ENCODE measurements at places on chromosomes 6 and 20.

DNA sequence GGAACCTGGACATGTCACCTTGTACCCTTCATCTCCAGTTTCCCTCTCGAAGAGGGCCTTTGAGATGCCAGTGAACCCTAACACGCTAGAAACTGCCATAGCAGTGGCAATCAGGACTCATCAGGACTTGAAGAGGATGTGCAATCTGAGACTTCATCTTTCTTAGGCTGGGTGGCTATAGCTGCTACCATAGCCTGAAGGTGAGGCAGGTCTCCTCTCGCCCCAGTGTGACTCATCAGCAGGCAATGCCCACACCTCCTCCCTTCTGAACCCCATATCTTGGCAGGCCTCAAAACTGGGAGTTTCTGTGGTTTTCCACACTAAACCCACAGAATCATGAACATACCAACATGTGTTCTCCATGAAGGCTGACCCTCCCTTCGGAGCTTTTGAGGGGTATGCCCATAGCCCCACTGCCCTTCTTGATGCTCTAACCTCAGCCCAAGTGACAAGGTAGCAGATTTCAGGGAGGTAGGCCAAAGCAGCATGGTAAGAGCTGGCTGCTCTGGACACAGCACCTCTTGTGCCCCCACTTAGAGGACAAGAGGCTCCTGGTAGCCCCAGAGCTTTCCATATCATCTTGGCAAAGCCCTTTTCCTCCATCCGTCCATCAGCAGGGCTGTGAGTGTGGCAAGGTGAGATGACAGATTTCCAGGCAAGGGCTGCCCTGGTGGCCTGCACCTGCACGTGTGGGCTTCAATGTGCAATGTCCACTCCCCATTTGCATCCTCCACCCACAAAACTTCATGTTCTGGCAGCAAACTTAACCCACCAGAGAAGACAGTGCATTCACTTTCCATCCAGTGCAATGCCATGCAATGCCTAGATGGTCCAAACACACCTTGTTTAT lies 2.6 kb downstream of the BLCAP start:
- no peak for DNase-seq

DNA sequence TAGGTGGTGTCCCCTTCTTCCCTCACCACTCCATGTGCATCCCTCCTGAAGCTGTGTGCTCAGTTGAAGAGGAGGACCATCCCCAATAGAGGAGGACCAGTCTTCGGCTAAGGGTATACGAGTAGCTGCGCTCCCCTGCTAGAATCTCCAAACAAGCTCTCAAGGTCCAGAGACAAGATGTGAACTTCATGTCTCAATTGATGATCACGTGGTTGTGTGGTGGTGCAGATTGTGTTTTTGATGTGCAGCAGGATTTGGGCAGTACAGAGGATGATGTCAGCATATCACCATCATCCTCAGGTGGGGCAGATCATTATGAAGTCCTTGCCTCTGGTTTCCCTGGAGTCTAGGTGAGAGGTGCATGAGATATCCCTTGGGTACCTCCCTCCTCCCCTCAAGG lies 20.0 kb upstream of the DDR1 start:
- no peak for DNase-seq

DNA sequence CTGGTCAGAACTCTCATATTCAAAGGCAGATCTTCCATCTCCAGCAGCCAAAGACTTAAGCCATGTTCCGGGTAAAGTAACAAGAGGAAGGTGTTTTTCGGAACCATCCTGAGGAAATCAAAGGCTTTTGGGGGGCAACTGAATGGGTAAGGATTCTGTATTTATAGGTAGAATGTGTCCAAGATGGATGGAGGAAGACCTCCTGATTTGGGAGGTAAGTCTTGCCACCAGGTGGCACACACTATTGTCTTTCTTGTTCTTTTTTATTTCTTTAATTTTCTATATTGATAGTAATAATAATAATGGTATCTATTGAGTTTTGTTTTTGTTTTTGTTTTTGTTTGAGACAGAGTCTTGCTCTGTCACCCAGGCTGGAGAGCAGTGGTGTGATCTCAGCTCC lies 53.0 kb upstream of the UBR2 start:
- no peak for DNase-seq

DNA sequence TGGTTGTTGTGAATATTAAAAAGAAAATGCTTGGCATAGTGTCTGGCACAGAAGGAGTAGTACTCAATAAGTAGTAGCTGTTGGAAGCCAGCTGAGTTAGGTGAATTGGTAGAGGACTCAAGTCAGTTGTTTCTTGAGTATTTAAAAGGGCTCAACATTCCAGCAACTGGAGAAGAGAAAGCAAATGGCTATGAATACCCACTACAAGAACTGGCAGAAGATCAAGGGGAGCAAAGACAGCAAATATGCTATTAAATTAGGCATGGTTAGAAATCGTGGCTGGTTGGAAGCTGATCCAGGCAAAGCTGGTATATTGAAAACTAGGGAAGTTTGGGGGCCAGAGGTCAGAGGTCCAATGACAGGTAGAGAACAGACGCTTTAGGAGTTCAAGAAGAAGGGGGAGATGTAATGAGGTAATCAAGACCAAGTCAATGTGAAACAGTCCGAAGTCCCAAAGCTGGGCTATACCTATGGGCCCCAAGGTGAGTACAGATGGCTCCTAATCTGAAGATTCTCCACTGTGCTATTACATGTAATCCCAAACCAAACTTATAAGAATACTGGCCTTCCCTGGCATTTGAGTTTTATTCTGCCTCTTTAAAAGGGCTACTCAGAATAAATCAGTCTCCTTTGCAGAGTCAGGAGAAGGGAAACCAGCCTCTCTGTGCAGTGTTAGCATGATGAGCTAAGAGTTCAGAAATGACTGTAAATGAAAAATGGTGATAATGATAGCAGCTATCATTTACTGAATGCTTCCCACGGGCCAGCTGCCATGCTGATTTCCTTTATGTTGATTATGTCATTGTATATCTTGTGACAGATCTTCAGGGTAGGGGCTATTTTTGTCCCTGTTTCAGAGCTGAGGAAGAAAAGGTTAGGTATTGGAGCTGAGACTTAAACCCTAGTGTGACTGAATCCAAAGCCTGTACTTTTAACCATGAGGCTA lies 122.3 kb downstream of the ANKS1A start:
- no peak for DNase-seq

- DNase-seq, result no peak
Observed at GRCh38 chr6:137486416-137486815, 7.8 kb downstream of the OLIG3 start.

DNA sequence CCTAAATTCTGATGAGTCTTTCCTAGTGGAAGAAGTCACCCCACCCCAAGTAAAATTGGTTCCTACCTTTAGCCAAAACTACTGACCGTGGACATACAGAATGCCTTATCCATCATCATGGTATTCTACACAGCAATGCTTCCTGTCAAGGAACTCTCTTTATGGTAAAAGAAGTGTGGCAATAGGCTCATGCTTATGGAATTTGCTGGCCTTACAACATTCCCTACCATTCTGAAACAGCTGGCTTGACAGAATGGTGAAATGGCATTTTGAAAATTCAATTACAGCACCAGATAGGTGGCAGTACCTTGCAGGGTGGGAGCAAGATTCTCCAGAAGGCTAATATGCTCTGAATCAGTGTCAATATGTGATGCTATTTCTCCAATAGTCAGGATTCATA lies 41.8 kb upstream of the BACH2 start:
- DNase-seq, result no peak

- DNase-seq, result no peak
Observed at GRCh38 chr6:139860203-139860602, 485.8 kb upstream of the CITED2 start.

DNA sequence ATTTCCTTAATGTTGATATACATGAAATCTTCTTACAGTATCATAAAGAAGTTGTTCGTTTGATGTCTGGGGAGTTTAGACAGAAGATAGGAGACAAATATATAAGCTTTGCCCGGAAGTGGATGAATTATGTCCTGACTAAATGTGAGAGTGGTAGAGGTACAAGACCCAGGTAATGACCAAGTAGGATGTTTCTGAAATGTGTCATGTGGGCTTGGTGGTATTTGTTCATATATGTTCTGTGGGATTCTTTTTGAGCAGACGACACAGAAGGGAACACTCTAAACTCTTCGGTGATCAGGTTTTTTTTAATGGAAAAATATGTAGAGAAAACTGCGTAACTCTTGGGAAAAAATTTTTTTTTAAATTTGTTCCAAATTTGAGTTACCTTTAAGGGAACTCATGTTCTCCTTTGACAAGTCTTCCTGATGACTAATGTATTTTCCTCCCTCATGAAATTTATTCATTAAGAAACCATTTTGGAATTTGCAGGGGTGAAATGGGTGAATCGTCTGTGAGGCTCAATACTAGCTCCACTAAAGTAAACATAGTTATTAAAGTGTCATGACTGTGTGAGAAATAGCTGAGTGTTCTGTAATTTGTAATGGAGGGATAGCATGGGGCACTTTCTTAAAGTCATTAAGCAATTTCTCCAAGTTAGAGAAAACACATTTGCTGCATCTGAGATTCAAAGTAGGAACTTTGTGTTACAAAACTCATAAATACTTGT lies 100.6 kb downstream of the MAP3K4 start:
- no peak for DNase-seq

DNA sequence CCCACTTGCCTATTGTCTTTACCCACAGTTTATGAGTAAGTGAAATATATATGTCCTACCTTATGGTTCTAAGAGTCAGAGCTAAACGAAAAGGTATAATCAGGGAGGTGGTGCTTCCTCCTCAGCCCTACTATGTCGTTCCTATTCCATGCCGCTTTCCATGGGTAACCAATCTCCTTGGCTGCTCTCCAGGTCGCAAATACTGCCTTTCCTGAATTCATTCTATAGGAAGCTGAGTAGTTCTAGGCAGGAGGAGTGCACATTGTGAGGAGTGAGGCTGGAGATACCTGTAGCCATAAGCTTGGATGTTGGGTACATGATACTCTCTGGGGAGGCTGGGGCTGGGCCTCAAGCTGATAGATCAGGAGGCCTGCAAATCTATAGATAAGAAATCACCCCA lies 5.8 kb downstream of the IL20RA start:
- DNase-seq, result no peak

DNA sequence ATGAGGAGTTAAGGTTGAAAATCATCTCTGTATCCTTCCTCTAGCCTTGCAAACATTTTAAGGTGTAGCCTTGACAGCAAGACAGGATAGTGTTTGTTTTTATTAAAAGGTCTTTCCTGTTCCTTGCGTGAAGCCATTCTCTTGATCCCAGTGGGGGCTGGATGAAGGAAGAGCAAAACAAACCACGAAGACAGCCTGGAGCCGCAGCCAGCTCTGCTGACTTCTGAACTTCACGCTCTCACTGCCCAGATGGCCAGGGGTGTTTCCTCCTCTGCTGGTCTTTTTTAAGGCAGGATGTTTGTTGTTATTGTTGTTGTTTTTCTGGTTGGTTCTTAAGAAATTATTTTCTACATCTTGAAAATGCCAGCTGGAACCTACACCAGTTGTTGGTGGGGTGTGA lies 156.4 kb downstream of the MTHFD1L start:
- no peak for DNase-seq

- DNase-seq, result no peak
Observed at GRCh38 chr6:140230282-140230681, 855.8 kb upstream of the CITED2 start.

DNA sequence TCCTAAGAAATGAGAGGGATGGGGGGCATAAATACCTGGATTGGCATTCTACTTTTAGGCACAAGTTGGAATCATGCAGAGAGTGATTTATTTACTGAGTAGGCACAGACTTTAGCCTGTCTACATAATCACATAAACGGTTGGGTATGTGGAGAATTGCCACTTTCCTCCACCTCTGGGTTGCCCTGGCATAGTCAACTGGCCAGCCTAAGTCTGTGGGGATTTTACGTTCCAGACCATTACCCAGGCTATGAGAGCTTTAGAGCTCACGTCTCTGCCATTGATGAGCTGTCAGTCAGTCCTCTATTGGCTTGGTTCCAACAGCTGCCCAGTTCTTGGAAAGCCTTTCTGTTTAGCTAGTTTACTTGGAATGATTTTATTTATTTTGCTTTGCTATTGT lies 5.0 kb upstream of the BHLHE23 start:
- no peak for DNase-seq

DNA sequence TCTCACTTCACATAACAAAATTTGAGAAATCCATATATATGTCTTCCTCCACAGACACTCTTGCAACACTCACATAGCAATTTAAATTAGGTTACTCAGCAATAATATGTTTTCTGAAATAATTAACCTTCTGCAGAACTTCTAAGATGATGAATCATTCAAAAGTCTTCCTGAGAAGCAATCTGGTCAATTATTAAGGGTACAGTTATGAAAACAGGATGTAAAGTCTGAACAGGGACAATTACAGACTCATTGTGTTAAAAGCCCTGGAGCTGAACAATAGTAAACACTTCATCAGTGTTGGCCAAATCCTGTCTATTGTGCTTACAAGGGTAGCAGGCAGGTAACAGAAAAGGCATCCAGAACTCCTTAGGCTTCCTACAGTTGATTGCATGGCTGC lies 75.4 kb downstream of the FILIP1 start:
- no peak for DNase-seq

DNA sequence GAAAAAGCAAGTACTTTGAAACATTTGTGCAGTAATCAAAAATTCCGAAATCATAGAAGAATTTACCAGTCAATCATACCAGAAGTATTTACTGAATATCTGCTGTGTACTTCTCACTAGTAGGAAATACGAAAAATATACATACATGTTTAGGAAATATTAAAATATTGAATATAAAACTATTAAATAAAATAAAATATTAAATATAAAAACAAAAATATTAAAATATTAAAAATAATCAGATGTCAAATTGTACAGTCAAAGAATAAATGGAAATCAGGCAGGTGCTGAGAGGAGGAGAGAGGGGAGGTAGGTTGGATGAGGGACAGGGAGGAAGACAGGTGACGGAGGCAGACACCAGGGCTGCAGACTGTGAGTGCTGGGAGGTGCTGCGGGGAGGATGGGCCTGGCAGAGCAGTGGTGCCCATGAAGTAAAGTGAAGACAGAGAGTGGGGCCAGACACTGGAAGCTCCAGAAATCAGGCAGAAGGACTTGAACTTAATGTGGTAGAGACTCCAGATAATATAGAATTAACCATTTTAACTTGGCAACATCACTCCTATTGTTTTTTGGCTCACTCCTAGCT lies 55.9 kb downstream of the PRKN start:
- DNase-seq, result no peak

DNA sequence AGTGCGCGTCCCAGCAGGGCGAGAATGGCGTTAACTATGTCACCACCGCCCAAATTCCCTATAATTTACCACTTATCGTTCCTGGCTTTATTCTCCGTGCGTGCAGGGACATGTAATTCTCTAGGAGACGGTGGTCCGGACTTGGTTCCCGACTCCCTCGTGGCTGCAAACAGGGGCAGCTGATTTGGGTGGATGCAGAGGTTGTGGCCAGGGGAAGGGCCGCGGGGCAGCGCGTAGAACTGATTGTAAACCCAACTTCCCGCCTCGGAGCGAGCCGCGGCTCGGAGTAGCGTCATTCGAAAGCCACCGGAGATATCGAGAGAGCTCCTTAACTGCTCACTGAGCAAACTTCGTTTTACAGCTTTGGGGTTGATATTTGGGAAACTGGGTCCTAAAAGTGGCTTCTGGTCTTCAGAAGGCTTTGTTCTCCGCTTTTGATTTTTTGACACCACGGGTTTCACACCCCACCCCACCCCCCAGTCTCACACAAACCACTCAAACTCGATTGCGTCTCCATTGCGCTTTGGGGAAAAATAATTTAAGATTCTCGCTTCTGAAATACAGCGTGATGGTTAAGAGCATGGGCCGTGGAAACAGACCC lies 17.5 kb upstream of the ZSCAN9 start:
- no peak for DNase-seq

- no peak for DNase-seq
Observed at GRCh38 chr6:134447423-134447822, 129.5 kb upstream of the SGK1 start.

- DNase-seq, result no peak
Observed at GRCh38 chr20:49785149-49785851, 27.3 kb upstream of the SLC9A8 start.

- DNase-seq, result no peak
Observed at GRCh38 chr20:51594236-51595057, 51.9 kb upstream of the NFATC2 start.

All from mesothelial cell of epicardium (in vitro differentiated cells).